CD4-positive, alpha-beta T cell treated with Interferon gamma for 1 hour (primary cell): ENCODE measurements at places on chromosomes 11 and 22.

DNA sequence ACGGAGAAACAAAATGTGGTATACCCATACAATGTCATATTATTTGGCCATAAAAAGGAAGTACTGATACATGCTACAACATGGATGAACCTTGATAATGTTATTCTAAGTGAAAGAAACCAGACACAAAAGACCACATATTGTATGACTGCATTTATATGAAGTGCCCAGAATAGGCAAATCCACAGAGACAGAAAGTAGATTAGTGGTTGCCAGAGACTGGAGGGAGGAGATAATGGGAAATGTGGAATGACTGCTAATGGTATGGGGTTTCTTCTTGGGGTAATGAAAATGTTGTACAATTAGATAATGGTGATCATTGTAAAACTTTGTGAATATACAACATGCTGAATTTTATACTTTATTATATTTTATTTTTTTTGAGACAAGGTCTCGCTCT, 5.6 kb upstream of the SLC43A1 start:
- DNase-seq: no peak

DNA sequence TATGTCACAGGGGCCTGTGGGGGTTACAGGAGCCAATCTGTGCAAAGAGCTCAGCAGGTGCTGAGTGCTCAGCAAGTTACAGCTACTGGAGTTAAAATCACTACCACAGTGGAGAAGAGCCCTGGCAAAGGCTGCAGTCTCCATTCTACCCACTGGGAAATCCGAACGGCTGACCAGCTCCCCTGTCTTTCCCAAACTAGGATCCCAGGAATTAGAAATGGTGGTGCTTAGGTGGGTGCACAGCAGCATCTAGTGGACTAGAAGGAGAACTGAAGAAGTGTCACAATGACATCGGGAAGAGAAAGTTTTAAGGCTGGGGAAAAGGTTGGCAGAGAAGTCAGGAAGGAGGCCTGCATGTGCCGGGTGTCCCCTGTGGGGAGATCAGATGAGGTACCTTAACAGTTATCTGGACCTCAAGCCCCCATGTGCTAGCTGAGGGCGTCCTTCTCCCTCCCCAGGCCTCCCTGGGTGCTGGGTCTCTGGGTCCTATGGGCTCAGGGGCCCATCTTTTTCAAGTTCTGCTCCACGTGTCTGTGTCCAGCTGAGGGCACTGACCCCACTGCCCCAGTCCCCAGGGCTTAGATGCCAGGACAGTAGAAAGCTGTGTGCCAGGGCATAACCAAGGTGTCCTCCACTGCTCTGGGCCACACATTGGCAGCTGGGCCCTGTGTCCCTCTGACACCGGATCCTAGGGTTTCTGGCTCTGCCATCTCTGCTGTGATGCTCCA, 1.9 kb downstream of the PIWIL3 start:
- DNase-seq: no peak

GRCh38 chr11:125091247-125091876, 20.1 kb downstream of the TMEM218 start:
- no peak for DNase-seq

- no peak for DNase-seq
Observed at GRCh38 chr11:79212741-79213190, 228.1 kb downstream of the TENM4 start.

DNA sequence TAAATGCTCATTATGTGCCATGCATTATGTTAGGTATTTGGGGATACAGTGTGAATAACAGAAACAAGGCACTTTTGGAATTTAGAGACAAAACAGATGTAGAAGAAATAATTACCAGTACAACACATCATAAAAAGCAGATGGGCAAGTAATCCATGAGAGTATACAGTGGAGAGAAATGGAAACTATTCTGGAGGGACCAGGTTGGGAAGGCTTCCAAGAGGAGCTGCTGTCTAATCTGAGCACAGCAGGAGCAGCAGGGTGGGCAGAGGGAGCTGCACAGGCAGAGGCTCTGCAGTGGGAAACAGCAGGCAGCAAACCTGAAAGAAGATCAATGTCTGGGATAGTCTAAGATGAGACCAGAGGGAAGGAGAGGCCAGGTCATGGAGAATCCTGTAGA, 268.7 kb upstream of the CCDC90B start:
- DNase-seq: no peak

- no peak for DNase-seq
Observed at GRCh38 chr22:36068776-36069344, 40.2 kb upstream of the RBFOX2 start.

DNA sequence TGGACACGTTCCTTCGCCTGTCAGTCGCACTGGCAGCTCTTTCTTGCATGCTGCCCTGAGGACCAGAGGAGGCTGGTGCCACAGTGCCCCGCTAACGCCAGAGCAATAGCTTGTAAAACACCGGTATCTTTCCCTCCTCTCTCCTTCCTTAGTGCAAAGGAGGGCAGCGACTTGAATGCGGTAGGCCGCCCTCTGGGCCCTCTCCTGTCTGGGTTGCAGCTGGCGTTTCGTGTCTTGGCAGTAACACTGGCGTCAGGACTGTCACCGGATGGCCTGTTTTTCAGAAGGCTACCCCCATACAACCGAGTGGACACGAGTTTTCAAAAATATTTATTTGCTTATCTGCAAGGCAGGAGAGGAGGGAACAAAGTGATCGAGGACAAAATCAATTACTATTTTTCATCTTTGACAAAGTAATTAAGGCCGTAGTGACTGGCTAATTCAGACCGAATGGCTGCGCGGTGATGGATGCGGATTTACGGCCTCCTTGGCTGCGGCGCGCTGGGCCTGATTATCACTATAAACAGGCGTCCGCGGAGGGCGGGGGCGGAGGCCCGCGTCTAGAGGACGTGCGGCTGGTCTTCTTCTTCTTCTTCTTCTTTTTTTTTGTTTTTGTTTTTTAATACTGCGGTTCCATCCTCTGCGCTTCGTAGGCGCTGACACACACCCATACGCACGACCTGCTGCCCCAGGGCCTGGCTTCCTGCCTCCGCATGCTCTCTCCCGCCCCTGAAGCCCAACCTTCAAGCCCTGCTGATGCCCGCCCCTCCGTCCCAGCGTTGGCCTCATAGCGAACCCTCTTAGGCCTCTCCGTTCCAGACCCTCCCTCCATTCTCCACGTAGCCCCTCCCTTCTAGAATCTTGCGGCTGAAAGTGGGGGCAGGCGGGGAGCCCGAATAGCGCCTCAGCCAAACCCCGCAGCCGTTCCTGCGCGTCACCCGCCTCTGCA, 2.9 kb upstream of the SLC6A5 start:
- no peak for DNase-seq

- DNase-seq: no peak
Observed at GRCh38 chr11:5317292-5317691, 6.8 kb downstream of the OR51B2 start.

DNA sequence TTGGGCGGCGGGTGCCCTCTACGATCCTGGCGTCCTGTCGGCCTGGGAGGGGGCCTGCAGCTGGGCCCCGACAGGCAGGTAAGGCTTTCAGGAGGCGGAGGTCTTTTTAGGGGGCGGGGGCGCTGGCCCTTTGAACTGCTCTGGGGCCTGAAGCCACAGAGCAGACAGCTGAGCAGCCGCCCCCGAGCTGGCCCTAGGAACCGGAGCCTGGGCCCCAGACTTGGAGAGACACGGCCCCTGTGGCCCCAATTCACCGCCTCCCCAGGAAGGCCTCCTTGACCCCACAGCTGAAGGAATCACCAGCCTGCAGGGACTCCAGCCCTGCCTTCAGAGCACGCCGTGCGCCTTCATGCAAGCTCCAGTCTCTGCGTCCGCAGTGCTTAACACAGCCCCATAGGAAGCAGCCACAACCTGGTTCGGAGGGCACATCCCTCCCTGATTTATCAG, 618 bp upstream of the CERK start:
- no peak for DNase-seq

- DNase-seq: no peak
Observed at GRCh38 chr11:126268361-126268707, 361 bp downstream of the SRPRA start.

- no peak for DNase-seq
Observed at GRCh38 chr22:31911565-31912406, 32.5 kb upstream of the YWHAH start.

DNA sequence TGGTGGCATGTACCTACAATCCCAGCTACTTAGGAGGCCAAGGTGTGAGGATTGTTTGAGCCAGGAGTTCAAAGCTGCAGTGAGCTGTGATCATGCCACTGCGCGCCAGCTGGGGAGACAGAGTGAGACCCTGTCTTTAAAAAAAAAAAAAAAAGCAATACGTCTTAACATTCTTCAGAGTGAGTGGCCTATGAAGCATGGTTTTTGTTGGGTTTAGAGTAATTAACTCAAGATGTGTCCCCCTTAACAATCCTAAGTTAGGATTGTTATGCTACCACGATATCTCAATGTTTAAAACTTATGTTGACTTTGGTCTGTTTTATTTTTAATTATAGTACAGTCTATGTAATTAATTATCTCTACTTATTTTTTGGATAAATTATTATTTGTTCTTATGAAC, 156.1 kb downstream of the HIPK3 start:
- DNase-seq: no peak

GRCh38 chr11:17475666-17476316, 854 bp downstream of the ABCC8 start:
- DNase-seq: no peak

GRCh38 chr11:31060880-31061279, 308.7 kb downstream of the DCDC1 start:
- DNase-seq: no peak

DNA sequence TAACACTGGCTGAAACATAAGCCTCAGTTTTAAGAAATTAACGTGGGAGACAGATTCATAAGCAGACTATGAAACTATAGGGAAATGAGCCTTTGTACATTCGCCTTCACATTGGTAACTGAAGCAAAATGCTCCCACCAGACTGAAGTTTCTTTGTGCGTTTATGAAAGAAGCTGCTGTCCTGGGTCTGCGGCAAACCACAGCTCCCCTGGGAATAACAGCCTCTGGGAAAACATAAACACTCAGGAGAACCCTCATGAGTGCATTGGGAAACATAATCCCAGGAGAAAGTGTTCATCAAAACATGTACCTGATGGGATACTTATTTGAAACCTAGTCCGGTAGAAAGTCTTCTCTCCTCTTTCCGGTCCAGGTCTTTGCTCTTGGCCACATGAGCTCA, 193.1 kb upstream of the LARGE1 start:
- DNase-seq: no peak

DNA sequence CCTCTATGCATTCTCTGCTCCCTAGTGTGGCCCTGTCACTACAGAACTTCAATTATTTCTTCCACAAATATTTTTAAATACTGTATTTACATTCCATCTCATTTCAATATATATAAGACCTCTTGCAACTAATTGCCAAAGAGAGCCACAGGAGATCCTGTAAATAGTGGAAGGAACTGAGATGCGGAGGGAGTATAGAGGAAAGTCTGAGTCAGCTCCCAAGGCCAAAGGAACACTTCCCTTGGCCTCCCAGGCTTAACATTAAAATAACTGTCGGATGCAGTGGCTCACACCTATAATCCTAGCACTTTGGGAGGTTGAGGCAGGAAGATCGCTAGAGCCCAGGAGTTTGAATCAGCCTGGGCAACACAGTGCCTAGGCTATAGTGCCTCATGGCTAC, 31.2 kb downstream of the RBFOX2 start:
- DNase-seq: no peak

DNA sequence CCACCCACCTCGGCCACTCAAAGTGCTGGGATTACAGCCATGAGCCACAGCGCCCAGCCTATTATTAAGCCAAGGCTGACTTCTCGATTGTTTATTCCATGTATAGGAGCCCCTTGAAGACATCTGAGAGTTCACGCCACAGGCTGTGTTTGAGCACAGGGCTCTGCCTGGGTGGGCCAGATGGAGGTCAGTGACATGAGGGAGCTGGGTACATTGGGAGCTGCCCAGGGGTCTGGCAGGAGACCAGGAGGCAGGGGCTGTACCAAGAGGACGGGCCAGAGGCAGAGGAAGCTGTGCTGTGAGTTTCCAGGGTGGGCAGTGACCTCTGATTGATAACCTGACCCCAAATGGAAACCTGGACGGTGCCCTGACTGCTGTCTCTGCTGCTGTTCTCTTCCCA, 5.4 kb downstream of the LMF2 start:
- no peak for DNase-seq

GRCh38 chr11:17515443-17516176, 28.6 kb downstream of the USH1C start:
- DNase-seq: no peak

GRCh38 chr11:71914617-71915189, 13.7 kb downstream of the XNDC1N start:
- DNase-seq: no peak

- no peak for DNase-seq
Observed at GRCh38 chr11:17428925-17429324, 40.5 kb upstream of the KCNJ11 start.

GRCh38 chr11:74822170-74822569, 73.5 kb downstream of the RNF169 start:
- no peak for DNase-seq

- no peak for DNase-seq
Observed at GRCh38 chr11:63080682-63081081, 63.3 kb downstream of the SLC22A24 start.

- no peak for DNase-seq
Observed at GRCh38 chr11:95074792-95075563, 8.3 kb downstream of the SRSF8 start.

GRCh38 chr11:63180536-63180935, 36.5 kb upstream of the SLC22A24 start:
- DNase-seq: no peak

GRCh38 chr22:31281733-31282132, 10.6 kb downstream of the PIK3IP1 start:
- no peak for DNase-seq

- DNase-seq: no peak
Observed at GRCh38 chr11:129959687-129960086, 42.9 kb downstream of the PRDM10 start.

GRCh38 chr11:86632499-86633269, 39.7 kb downstream of the ME3 start:
- DNase-seq: no peak

DNA sequence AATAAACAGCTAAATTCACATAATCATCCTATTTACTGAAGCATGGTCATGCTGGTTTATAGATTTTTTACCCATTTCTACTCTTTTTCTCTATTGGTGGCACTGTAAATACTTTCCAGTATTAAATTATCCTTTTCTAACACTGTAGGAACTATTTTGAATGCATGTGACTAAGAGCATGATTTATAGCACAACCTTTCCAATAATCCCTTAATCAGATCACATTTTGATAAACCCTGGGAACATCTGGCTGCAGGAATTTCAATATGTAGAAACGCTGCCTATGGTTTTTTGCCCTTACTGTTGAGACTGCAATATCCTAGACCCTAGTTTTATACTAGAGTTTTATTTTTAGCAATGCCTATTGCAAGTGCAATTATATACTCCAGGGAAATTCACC, 10.7 kb downstream of the RAG1 start:
- no peak for DNase-seq

DNA sequence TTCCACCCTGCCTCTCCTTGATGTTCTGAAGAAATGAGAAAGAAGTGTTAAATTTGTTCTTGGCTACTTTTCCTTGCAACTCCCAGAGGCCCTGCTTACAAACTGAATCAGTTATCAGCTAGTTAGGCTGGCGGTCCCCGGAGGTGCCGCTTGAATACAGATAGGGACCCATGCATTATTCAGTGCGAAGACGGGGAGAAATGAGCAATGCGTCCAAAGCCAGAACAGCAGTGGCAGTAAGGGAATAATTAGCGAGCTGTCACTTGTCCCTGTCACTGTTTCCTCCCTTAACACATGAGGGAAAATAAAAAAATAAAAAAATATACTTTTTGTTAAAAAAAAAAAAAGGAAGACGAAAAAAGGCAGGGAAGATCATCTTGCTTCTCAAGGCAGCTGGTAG, 528.1 kb downstream of the MN1 start:
- DNase-seq: no peak

- DNase-seq: no peak
Observed at GRCh38 chr11:19604679-19605375, 107.8 kb upstream of the NAV2 start.

- no peak for DNase-seq
Observed at GRCh38 chr11:86753459-86753858, 46.9 kb upstream of the PRSS23 start.
